ENCODE measurements at places on chromosomes 1 and 21. TPM values are rescaled to one million over a fixed set of nuclear protein-coding genes. Genes with fewer than 3 reads are reported as not detected.

- DNase-seq: peak; percentile 82
Measured at GRCh38 chr1:174682419-174683008, 234.8 kb downstream of the GPR52 start.

DNA sequence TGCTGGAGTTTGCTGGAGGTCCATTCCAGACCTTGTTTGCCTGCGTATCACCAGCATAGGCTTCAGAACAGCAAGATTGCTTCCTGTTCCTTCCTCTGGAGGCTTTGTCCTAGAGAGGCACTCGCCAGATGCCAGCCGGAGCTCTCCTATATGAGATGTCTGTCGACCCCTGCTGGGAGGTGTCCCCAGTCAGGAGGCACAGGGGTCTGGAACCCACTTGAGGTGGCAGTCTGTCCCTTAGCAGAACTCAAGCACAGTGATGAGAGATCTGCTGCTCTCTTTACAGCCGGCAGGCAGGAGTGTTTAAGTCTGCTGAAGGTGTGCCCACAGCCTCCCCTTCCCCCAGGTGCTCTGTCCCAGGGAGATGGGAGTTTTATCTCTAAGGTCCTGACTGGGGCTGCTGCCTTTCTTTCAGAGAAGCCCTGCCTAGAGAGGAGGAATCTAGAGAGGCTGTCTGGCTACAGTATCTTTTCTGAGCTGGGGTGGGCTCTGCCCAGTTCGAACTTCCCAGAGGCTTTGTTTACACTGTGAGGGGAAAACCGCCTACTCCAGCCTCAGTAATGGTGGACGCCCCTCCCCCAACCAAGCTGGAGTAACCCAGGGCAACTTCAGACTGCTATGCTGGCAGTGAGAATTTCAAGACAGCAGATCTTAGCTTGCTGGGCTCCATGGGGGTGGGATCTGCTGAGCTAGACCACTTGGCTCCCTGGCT lies 205.0 kb downstream of the GPR52 start:
- no peak for DNase-seq

GRCh38 chr1:94036730-94037129 lies 84.2 kb downstream of the ABCA4 start:
- DNase-seq: peak; percentile 98

- no peak for DNase-seq
Measured at GRCh38 chr1:5191470-5191869, 537.1 kb downstream of the AJAP1 start.

DNA sequence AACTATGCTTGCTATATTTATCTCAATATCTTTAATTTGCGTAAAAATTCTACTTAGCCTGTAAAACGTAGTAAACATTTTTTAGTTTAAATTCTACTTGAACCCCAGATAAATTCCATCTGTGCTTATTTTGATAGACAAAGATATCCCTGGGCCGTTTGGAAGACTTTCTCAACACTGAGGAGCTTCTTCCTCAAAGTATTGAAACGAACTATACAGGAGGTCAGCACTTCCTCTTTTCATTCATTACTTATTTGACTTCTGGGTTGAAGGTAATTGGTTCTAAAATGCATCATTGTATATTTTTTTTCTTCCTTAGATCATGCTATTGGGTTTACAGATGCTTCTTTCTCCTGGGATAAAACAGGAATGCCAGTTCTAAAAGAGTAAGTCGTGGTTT lies 74.7 kb downstream of the HSPA13 start:
- no peak for DNase-seq

GRCh38 chr1:93567255-93567918 lies 114.2 kb downstream of the BCAR3 start:
- peak; percentile 88 for DNase-seq

GRCh38 chr1:246320286-246320685 lies 186.8 kb downstream of the SMYD3 start:
- no peak for DNase-seq

GRCh38 chr1:1347663-1348419 lies 1.4 kb downstream of the DVL1 start:
- no peak for DNase-seq

GRCh38 chr1:115041654-115042053 lies 12.0 kb downstream of the TSHB start:
- DNase-seq: peak; percentile 13

- peak; percentile 18 for DNase-seq
Measured at GRCh38 chr1:93878501-93878888, 511 bp downstream of the DNTTIP2 start.

DNA sequence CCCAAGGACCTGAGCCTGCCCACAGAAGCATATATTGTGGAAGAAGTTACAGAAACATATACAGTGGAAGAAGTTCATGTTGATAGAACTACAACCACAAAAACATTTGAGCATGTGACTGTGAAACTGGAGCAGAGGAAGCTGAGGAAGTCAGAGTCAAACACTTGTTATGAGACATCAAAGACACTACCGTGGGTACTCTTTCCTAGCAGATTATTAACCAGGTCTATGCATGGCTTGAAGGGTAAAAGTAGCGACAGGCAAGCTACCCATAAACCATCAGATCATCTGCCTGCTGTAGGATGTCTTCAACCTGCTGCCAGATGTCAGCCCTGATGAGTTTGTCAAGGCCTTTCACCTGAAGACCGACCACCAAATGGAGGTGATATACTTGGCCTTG lies 35.8 kb downstream of the IVNS1ABP start:
- no peak for DNase-seq

- DNase-seq: peak; percentile 17
Measured at GRCh38 chr1:110083061-110083865, 12.8 kb upstream of the ALX3 start.

GRCh38 chr1:155977690-155978324 lies 540 bp downstream of the ARHGEF2 start:
- no peak for DNase-seq

DNA sequence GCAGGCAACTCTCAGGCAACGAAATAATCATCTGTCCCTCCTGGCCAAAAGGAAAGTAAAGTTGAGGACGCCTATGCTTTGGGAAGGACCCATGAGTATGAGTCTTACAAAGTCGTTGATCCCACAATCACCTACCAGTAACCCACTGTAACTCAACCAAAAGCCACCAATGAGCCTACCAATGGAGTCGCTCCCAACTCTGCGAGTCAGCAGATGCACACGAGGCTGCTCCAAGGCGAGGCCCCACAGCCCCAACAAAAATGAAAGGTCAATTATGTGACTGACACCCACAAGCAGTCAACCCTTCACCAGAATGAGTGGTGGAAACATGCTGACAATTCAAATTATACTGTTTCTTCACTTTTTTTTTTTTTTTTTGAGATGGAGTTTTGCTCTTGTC lies 12.0 kb downstream of the SETD4 start:
- no peak for DNase-seq

DNA sequence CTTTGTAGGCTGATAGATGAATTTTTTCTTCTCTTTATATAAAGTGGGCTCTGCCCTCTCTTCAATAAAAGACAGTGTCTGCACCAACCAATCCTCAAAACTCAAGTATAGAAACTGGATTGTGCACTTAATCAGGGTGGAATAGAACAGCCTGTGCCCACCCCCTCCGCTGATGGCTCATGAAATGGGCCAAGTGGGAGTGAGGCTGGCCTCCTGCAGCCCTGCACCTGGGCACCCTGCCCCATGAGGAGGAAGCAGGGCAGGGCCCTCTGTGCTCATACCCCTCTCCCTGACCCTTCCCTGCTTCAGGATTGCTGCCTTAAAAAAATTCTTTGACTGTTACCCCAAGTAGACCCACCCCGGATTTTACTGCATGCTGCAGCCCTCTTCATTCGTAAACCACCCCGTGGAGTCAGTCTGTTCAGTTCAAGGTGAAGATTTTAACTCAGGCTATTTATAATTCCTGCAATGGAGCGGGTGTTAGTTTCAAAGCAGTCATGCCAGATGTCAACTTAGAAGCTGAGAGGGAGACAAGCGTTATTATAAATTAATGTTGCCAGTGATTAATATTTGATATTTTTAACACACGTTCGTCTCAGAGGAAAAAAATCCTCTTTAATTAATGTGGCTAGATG lies 15.8 kb downstream of the PROK1 start:
- DNase-seq: no peak

GRCh38 chr1:108877348-108878159 lies 769 bp downstream of the GPSM2 start:
- DNase-seq: peak; percentile 60

DNA sequence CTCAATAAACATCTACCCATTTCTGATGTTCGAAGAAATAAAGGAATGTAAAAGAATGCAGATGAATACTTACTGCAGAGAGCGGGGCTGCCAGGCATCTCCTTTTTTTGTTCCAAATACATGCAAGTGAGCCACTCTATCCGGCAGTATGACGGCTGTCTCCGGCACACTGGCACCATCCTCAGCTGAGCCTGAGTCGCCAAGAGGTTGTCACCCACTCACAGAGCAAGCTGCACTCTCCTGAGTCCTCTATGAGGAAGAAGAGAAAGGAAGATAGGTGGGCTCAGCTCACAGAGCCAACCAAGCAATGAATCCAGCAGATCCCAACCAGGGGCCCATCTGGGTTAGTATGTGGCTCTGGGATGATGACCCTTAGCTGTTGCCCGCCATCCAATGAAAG lies 65.3 kb downstream of the CD46 start:
- no peak for DNase-seq

DNA sequence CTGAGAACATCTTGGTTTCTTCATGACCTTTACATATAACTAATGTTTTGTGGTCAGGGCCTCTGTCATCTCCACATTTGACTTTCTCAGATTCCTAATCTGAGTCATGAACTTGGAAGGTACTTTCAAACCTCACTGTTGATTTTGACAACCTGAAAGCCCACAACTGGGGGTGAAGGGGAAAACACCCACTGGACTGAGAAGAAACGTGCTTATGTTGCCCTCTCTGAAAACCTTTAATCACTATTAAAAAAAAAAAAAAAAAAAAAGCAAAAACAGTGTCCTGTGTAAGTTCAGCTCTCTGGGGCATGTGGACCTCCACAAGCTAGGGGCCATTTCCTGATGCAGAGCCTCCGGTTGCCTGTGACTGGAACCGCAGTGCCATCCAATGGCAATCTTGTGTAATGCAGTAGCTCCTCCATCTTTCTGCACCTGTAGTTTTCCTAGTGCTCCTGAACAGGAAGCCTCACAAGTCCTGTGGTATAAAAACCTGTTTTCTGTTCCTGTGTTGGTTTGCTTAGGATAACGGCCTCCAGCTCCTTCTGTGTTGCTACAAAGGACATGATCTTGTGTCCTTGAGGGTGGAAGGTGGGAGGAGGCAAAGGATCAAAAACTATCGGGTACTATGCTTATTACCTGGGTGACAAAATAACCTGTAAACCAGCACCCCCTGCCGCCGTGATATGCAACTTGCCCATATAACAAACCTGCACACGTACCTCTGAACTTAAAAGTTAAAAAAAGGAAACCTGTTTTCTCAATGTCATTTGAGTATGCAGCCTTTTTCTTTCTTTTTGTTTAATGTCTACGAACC lies 124.5 kb downstream of the ZNF648 start:
- DNase-seq: no peak

DNA sequence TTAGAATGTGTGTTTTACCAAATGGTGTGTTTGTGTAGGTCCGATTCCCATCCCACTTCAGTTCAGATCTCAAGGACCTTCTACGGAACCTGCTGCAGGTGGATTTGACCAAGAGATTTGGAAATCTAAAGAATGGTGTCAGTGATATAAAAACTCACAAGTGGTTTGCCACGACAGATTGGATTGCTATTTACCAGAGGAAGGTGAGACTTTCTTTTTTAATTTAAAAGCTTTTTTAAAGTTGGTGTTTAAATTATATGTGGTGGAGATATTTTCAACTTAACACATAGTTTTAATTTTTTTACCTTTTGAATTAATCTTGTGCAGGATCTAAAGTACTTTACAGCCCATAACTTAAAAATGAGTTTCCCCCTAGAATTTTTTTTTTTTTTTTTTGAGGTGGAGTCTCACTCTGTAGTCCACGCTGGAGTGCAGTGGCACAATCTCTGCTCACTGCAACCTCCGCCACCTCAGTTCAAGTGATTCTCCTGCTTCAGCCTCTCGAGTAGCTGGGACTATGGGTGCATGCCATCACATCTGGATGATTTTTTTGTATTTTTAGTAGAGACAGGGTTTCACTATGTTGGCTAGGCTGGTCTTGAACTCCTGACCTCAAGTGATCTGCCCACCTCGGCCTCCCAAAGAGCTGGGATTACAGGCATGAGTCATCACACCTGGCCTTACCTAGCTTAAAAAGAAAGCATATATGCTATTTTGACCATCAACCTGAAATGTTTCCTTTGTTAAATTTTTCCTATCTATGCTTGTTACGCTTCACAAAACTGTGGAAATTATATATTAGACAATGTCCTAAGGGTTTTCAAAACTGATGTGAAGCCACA lies 70.3 kb downstream of the PRKACB start:
- DNase-seq: no peak

GRCh38 chr1:200337831-200338230 lies 72.0 kb downstream of the ZNF281 start:
- DNase-seq: no peak

GRCh38 chr1:17653276-17653675 lies 101.9 kb upstream of the ACTL8 start:
- DNase-seq: no peak

- no peak for DNase-seq
Measured at GRCh38 chr1:75276385-75276784, 142.2 kb downstream of the LHX8 start.

- DNase-seq: no peak
Measured at GRCh38 chr1:33322109-33322508, 1.2 kb upstream of the A3GALT2 start.

DNA sequence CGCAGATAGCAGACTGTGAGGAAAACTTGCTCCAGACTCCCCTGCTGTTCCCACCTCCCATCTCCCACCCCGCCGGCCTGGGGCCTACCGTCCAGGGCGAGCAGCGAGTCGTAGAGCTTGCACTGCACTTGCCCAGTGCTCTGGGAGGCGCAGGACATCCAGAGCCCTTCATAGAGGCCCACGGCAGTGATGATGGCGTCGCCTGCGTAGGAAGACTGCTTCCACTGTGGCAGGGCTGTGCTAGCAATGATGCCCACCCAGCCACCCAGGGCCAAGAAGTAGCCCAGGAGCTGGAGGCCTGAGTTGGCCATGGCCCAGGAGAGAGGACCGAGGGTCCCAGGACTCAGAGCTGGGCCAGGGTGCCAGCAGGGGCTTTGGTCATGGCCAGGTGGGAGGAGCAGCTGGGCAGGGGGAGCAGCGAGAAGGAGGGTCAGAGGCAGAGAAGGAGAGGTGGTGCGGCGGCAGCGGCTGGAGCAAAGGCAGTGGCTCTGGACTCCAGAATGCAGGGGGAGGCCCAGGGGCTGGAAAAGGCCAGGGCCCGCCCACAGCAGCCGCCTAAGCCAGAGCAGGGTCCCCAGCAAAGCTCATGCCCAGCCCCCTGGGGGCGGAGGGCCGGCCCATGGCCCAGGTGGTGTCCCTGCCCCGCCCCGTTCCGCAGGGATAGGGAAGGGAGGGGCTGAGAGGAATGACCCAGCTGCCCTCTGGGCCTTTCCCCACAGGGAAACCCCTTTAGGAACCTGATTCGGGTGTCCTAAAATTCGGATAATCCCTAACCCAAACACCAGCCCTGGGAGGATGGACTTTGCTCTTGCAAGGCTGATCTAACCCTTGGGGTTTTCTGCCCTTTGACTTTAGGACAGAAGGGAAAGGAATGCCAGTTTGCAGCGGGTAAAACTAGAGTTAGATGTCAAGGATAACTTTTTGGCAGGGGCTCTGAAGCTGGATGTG lies at the start of gene CLDN19:
Gene CLDN19, minus strand, starts transcription at position 484 of the 948 bp plus-strand sequence. Its CDS starts 173 bp downstream, at position 311.
- DNase-seq: no peak

- DNase-seq: peak; percentile 87
Measured at GRCh38 chr1:235075048-235075776, 53.4 kb downstream of the TOMM20 start.

Gene GLIS1
- 1.6 TPM for total RNA-seq

Gene ELF3
- total RNA-seq: 0.09 TPM

Gene ANKRD65
- total RNA-seq: 2.4 TPM

Gene HTR6
- total RNA-seq: 0.09 TPM

Gene TMEM54
- total RNA-seq: 33.1 TPM

Gene TTC39A
- 0.25 TPM for total RNA-seq

Gene FAM167B
- total RNA-seq: 2.1 TPM

Gene PIGR
- not detected for total RNA-seq

Gene MRPS14
- total RNA-seq: 20.9 TPM

Gene CELF3
- total RNA-seq: not detected
